ENCODE measurements at places on chromosomes 6 and 20.

DNA sequence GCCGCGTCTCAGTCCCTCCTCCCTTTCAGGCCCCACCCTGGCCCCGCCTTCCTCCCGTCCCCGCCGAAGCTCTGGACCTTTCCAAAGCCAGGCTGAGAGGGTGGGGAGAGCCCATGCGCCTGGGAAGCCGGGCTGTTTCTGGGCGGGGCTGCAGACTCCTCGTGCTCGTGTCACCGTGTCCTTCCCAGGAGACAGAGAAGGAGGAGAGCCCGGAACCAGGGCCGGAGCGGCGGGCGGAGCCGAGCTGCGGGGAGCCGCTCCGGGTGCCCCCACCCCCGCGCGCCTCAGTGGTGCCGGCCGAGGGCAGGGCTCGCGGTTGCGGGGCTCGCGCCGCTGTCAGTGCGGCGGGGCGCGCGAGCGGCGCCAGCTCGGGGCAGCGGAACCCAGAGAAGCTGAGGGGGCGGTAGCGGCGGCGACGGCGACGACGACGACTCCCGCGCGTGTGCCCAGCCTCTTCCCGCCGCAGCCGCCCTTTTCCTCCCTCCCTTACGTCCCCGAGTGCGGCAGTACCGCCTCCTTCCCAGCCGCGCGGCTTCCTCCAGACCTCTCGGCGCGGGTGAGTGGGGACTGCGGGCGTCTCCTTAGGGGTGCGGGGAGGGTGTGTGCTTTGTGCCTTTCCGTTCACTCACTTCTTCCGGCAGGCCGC, at the start of gene RALY:
Gene RALY (plus strand): TSS at position 336 of the 646 bp plus-strand sequence. CDS start 78,164 bp downstream, outside the sequence.
- DNase-seq = no peak

DNA sequence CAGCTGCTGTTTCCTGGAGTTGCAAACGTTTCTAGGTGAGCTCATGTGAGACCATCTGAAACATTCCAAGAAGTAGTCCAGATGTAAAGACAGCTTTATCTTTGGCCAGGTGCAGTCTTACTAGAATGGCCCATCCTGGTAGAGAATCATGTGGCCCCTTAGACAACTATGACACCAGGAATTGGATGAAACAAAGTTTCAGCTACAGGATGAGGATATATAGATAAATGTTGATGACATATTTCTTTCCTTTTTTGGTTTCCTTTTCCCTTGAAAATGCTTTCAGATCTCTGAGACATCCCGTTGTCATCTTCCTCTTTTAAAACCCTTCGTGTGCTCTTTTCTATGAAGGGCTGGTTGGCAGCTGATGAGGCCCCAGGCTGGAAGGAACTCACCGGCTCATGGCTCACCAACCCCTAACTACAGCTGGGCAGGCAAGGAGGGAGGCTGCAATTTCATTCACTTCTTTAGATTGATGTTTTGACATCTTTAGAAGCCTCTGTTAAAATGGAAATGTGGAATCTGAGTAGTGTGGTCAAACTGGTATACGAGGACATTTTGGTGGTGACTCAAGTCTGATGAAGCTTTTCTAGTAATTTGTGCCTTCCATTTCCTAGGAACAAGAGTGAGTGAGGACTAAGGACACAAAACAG, 167.9 kb upstream of the TNFAIP3 start:
- DNase-seq = no peak

GRCh38 chr6:95087394-95088097, 489.8 kb upstream of the MANEA start:
- no peak for DNase-seq

- DNase-seq = no peak
Observed at GRCh38 chr20:63102721-63103375, 96.1 kb upstream of the BHLHE23 start.

- no peak for DNase-seq
Observed at GRCh38 chr6:108029226-108029921, 45.2 kb downstream of the OSTM1 start.

DNA sequence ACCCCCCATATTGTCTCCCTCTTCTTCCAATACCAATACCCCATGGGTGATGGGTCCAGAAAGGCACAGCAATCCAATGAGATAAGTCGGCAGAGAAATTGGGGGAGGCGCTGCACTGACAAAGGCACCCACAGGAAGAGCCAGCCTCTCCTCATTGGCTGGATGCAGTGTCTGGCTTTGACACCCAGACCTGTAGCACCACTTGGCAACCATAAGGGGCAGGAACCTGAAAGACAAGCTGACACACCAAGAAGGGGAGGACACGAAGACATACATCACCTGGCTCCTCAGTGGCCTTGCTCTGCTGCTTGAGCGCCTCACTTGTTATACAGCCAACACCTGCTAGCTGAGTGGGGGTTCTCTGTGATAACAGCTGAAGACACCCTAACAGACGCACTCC, 19.4 kb upstream of the SLC4A11 start:
- DNase-seq = peak; percentile 53

DNA sequence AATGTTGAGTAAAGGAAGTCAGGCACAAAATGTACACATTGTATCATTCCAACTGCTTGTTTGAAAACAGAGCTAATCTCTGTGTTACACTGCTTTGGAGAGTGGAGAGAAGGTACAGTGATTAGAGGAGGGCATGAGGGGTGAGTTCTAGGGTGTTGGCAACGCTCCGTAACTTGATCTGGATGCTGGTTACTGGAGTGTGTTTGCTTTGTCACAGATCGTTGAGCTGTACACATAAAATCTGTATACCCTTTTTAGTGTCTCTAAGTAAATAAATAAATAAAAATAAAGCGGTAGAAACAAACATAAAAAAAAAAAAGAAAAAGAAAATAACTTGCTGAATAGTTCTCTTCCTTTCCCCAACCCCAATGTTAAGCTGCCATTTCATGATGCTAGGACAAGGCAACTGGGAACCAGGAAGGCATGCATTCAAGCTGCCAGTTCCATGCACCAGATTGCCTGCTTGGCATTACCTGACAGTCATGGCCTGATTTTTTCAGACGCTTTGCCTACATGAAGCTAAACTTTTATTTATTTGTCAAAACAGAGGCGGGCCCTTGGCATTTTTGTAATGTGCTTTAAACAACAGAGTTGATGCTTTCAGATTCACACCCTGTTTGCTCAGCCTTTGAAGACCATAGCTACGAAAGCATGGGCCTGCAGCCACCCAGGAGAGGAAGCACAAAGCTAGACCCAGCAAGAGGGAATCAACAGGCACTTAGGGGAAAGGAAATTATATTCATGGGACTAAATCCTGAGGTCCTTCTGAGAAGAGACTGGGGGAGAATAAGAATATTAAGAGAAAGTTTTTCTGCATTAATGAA, 21.2 kb downstream of the TNFRSF21 start:
- no peak for DNase-seq

DNA sequence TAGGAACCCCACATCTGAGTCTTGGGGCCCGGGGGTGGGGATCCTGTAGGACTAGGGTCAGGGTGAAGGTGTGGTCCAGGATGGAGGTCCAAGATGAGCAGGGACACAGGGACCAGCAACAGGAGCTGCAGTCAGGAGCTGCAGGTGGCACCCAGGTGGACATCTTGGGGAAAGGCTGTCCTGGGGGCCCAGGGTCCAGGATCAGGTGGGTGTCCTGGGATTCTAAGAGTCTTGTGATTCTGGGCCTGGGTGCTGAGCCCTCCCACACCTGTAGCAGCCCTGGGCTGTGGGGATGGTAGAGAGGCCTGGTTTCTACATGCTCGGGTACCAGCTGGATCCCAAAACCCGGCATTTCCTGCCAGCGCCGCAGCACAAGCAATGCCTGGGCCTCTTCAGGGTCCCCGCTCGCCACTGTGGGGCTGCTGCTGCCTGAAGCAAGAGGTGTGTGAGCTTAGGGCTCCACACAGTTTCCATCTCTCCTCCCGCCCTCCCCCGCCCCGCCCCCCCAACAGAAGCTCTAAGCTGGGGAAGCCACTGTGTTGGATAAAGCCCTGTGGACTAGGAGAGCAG, 20.7 kb downstream of the ERGIC3 start:
- no peak for DNase-seq

GRCh38 chr6:160124007-160124406, 2.4 kb downstream of the SLC22A1 start:
- DNase-seq = no peak

DNA sequence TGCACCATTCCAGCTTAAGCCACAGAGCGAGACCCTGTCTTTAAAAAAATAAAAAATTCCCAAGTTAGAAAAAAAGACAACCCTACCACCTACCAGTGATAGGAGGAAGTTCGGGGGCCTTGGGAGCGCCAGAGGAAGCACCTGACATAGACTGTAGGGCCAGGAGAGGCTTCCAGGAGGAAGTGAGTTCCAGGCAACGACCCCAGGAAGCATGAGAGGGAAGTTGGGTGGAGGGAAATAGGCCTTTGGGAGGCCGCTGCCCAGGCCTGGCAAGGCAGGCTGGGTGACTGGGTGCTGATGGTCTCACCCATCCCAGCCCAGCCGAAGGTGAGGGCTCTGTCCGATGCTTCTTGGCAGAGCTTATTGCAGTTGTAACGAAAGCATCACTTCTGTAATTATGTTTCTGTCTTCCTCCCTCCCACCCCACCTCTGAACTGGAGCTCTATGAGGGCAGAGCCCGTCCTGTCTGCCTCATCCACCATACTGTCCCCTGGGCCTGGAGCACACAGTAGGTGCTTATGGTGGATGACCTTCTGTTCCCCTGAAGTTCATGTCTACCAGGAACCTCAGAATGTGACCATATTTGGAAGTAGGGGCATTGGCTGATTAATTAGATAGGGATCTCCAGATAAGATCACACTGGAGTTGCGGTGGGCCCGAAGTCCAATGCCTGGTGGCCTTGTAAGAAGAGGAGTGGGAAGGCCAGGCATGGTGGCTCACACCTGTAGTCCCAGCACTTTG, 54.1 kb downstream of the UBE2V1 start:
- DNase-seq = no peak

DNA sequence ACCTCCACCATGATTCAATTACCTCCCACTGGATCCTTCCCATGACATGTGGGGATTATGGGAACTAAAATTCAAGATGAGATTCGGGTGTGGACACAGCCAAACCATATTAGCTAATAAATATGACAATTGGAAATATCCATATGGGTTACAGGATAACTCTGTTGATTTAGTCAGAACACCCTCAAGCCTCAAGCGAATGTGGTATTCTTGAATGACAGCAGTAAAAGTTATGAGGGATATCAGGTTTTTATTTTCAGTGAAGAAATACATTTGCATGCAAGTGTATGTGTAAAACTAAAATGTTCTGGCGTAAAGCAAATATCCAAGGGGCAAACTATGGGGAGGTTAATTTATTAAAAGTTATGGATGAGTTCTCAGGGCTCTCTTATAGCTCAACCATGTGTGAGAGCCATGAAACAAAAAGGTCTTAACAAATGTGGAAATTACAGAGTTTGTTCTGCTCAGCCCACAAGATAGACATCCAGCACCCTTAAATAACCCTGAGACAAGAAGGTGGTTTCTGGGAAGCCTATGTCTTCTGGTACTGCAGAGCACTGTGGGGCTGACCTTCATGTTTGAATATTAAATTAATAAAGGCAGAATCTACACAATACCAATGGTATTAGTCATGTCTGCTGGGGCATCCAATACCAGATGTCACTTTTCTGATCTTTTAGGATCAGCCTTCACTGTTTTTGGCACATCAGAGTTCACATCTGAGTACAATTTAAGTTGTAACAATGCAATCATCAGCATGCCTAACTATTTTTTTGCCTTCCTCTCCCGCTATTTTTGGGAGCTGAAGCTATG, 370.5 kb upstream of the RSPO3 start:
- DNase-seq = no peak

GRCh38 chr6:10375391-10375969, 39.4 kb downstream of the TFAP2A start:
- no peak for DNase-seq

All from islet precursor cell (in vitro differentiated cells).